Left forelimb (tissue), 1 donor: ENCODE measurements at places on chromosomes 4 and X.
A peak's percentile ranks its signal among the peaks of the same experiment; 100 is the strongest.

- no peak for DNase-seq
Measured at GRCh38 chr4:101177154-101177553, 170.2 kb downstream of the PPP3CA start.

GRCh38 chr4:111957116-111957515 lies 188.1 kb upstream of the FAM241A start:
- DNase-seq, result no peak

DNA sequence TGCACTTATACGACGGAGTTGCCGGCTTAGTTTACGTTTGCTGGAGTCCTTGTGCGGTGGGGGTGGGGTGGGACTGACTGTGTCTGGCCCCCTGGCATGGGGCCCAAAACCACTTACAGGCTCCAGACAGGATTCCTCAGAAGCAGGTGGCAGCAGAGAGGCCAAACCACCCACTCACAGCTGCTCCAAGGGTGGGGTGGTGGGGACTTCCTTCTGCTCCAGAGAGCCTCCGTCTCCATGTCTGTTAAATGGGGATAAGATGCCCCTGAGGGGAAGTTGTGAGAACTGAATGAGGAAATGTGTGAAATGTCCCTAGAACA lies 36.7 kb downstream of the PSAPL1 start:
- peak; percentile 73 for DNase-seq

GRCh38 chr4:9769321-9769720 lies 12.1 kb upstream of the DRD5 start:
- DNase-seq, result no peak

GRCh38 chrX:108224727-108225621 lies 133.4 kb downstream of the ATG4A start:
- DNase-seq, result no peak

GRCh38 chr4:1974840-1975239 lies 33.9 kb downstream of the NELFA start:
- peak; percentile 52 for DNase-seq

DNA sequence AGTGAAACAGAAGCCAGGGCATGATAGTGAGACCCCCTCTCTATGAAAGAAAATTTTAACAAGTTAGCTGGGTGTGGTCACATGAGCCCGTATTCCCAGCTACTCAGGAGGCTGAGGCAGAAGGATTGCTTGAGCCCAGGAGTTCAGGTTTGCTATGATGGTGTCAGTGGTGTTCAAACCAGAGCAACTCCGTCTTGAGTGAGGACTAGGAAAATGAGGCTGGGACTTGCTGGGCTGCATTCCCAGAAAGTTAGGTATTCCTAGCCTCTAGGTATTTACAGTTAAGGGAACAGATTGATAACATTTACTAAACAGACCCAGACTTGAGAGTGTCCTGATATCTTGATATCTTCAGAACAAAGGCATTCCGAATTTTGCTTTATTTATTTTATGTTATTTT lies 37.0 kb upstream of the NOCT start:
- no peak for DNase-seq

GRCh38 chrX:69321006-69321655 lies 155.9 kb upstream of the PJA1 start:
- no peak for DNase-seq

DNA sequence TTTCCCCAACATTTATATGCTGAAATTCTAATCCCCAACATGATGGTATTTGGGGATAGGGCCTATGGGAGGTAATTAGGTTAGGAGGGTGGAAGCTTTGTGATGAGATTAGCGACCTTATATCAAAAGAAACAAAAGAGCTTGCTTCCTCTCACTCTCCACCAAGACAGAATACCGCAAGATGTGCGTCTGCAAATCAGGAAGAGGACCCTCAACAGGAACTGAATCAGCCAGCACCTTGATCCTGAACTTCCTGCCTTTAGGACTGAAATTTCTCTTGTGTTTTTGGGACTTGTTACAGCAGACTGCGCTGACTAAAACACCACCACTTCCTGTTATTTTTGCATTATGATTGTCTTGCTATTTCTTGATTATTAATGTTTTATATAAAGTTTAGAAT lies 1889.4 kb downstream of the C4orf33 start:
- DNase-seq, result no peak

DNA sequence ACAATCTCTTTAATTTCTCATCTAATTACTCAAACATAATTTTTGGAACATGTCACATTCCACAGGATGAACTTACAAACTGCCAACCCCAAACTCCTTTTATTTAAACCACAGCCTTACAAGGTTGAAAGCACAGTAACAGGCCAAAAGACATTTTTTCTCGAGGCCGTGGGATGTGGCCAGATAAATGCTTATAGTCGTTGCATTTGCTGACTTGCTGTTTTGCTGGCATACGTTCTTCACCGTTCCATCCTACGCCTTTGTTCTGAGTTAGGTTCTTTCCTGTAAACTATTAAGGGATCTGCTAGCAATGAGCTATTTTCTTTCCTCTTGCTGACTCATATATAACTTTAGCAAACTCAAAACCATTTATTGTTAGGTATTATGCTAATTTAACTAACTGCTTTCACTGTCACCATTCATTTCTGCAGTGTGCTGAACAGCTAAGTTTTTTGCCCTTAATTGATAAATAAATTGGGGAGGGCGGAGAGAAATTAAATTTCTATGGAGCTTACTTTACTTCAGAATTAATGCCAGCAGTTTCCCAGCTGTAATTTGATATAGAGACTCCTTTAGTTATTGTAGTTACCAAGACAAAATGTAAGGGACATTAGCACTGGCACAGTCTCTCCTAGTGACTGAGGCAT lies 135.1 kb upstream of the PACRGL start:
- no peak for DNase-seq

- no peak for DNase-seq
Measured at GRCh38 chr4:107315584-107315983, 279.5 kb upstream of the DKK2 start.

DNA sequence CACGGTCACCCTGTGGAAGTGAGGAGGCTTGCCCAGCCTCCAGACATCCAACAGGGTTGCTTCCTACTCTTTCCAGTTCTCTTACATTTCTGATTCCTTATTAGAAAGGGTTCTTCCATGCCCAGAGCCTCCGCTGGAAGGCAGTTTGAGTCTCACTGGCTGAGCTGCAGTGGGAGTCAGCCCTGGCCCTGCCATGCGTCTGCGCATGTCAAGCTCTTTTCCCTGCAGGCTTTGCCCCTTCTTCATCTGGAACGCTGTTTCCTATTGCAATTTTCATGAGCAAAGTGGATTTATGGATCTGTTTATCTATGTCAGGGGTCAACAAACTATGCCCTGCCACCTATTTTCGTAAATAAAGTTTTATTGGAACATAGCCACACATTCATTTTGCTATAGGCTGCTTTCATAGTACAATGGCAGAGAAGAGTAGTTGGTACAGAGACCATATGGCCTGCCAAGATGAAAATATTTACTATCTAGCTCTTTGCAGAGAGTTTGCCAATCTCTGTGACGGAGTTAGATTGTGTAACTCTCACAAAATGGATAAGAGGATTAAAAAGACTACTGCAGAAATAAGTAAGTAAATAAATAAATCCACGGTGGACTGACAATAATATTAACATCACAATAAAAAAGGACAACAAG lies 3.9 kb upstream of the CHRNA9 start:
- no peak for DNase-seq

GRCh38 chr4:113809311-113809710 lies 47.8 kb upstream of the CAMK2D start:
- DNase-seq, result no peak

GRCh38 chr4:2817701-2818350 lies 24.9 kb downstream of the SH3BP2 start:
- DNase-seq, result no peak

DNA sequence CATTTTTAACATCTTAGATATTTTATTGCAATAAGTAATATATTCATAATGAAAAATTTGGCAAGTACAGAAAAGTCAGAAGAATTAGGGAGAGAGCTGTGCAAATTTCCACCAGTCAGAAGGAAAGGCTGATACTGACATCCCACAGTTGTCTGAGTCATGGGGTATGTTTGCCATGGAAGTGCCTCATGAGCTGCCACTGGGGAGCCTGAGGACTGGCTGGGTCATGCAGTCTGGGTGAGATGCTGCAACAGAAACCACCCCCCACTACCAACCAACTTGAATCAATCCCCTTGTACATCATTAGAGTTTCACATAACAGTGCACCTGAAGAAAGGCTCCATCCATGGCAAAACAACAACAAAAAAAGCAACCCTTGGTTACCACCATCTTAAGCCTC lies 45.2 kb upstream of the ENPP6 start:
- DNase-seq, result no peak

DNA sequence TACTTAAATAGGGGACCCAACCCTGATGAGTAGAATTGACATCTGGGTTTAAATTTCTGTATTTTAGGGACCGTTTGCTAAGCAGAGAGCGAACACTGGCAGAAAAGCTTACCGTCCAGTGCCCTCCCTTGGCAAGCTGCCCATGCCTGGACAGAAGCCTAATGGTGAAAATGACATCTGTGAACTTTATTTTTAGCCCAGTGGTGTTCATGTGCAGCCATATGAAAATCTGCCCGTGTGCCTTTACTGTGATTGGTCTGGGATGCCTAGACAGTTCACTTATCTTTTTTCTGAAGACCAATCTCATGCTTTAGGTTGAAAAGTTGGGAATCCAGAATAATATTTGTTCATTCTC lies 1.1 kb downstream of the STBD1 start:
- DNase-seq, result no peak

DNA sequence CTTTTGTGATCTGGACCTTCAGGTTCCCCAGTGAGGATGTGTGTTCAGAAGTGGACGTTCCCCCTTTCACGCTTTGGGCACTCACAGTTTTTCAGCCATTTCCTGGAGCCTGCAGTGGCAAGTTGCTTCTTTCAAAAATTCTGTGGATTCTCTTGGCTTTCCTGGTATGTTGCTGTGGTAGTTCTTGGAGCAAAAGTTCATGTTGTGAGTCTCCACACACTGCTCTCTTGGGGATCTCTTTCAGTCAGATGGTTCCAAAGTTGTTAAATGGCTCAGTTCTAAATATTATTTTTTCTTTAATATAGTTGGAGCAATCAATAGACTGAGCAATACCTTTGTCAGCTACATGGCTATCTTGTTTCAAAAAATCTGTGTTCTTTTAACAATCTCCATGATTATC lies 28.5 kb upstream of the BANK1 start:
- DNase-seq, result no peak

DNA sequence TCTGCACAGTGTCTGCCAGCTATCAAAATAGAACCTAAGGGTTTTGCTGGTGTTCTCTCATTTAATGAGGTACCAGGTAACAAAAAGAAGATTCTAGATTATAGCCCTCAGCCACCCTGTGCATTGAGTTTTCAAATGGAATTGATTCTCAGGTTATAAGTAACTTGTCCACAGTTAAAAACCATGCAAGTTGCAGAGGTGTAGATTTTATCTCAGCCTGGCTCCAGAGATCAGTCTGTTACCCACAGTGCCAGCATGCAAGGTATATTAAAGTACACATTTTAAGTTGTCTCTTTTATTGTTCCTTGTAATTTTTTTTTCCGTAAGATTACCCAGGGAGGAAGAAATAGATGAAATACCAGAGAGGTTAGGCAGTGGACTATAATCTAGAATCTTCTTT lies 59.7 kb downstream of the RAPGEF2 start:
- no peak for DNase-seq

- DNase-seq, result no peak
Measured at GRCh38 chr4:42570221-42570620, 86.7 kb downstream of the ATP8A1 start.

- DNase-seq, result no peak
Measured at GRCh38 chr4:80096175-80096850, 23.3 kb upstream of the ANTXR2 start.

DNA sequence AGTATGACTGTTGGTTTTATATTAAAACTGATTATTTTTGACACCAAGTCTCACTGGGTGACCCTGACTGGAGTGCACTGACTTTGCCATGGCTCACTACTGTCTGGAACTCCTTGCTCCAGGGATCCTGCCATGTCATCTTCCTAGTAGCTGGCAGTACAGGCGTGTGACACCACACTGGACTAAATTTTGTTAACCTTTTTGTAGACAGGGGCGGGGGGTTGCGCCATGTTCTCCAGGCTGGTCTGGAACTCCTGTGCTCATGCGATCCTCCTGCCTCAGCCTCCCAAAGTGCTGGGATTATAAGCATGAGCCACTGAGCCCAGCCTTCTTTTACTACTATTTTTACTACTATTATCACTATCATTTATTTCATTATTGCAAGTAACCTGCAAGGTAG lies 8.9 kb downstream of the XAGE1A start:
- DNase-seq, result no peak

DNA sequence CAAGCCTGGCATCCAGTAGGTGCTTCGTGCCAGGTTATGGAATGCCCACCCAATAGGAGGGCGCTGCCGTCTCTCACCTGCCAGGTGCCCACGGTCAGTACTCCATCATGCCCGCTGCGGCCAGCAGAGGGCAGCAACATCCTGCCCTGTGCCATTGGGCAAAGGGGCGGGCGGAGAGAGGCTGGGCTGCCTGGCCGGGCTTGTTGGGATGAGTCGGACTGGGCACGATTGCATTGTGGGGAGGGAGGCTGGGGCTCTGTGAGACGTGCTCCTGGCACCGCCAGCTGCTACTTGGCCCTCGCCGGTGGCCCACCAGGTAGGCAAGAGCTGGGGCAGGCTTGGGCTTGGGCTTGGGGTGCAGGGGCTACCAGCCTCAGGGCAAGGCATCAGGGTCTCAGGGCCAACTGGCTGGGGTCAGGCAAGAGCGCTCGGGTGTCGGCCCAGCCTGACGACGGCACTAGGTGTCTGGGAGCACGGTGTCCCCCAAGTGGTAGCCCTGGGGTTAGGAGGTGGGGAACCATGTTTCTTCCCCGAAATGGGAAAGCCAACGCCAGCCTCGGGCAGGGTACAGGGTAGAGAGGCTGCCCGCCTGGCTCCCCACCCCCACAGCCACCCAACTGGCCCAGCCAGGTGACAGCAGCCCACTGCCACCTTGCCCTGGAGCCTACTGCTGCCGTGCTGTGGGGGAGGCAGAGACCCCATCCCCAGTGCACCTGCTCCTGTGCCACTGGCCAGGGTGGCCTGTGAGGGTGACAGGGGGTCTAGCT lies at the start of gene PLXNB3:
Gene PLXNB3, plus strand, starts transcription at position 261 of the 767 bp plus-strand sequence. CDS start 1,287 bp downstream, outside the sequence.
- peak; percentile 63 for DNase-seq

GRCh38 chr4:6917461-6918271 lies 8.0 kb downstream of the TBC1D14 start:
- no peak for DNase-seq

DNA sequence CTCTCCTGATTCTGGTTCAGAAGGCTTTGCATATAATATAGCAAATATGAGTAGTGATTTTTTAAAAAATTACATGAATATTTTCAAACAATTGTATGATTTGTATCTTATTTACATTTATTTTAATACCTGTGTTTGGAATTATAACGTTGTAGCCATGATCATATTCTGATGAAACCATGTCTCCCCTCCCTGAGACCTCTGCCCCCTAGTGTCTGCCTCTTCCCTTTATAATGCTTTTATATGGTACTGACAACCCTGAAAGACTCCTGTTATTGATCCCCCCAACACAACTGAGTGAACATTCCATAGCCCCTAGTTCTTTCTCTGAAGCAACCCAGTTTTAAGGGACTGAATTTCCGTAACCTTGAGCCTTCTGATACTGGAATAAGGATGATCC lies 187.4 kb downstream of the SOX3 start:
- DNase-seq, result no peak

DNA sequence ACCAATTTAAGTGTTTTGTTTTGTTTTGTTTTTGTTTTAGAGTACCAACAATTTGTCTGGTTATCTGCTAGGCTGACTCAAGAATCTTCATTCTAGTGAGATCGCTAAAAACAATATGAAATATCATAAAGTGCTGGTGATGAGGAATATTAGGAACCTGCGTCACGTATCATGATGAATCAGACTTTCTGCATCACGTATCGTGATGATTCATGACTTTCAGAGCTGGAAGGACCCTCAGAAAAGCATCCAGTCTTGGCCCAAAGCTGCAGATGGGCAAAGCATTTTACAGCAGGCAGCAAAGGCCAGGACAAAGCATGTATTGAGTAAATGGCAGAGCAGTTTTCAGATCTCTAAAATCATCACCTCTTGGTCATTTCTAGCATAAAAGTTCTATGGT lies 278.0 kb upstream of the BOD1L1 start:
- DNase-seq, result no peak
